Smooth muscle cell of bladder (primary cell): ENCODE measurements at places on chromosomes 2 and 18. TPM values are rescaled to one million over a fixed set of nuclear protein-coding genes. Genes with fewer than 3 reads are reported as not detected.

DES gene
- total RNA-seq, result 0.71 and 3.7 TPM in 2 replicates

EN1 gene
- 0.18 TPM in 1 of 2 replicates, not detected in the other for total RNA-seq

MAPK4 gene
- 0.09 TPM in 1 of 2 replicates, not detected in the other for total RNA-seq

HRH4 gene
- total RNA-seq, result under 0.01 and 0.18 TPM in 2 replicates

CROCC2 gene
- total RNA-seq, result 0.09 and 0.14 TPM in 2 replicates

ZNF804A gene
- 2.0 and 2.6 TPM in 2 replicates for total RNA-seq

CD302 gene
- total RNA-seq, result 6.1 and 8.0 TPM in 2 replicates

CD8A gene
- total RNA-seq, result not detected in 2 replicates

CNDP1 gene
- total RNA-seq, result not detected in 2 replicates

AGXT gene
- total RNA-seq, result 0.14 TPM in 1 of 2 replicates, not detected in the other

CMPK2 gene
- 0.37 and 0.43 TPM in 2 replicates for total RNA-seq

EMILIN2 gene
- 26.5 and 28.4 TPM in 2 replicates for total RNA-seq

UGGT1 gene
- 68.1 and 90.0 TPM in 2 replicates for total RNA-seq

RGPD3 gene
- total RNA-seq, result 0.09 and 0.14 TPM in 2 replicates

SLC14A1 gene
- 27.6 and 39.7 TPM in 2 replicates for total RNA-seq

FAM110C gene
- total RNA-seq, result 0.09 TPM in 1 of 2 replicates, not detected in the other

OSBPL1A gene
- total RNA-seq, result 43.5 and 45.5 TPM in 2 replicates

MTX2 gene
- 18.5 and 24.2 TPM in 2 replicates for total RNA-seq

C2orf81 gene
- total RNA-seq, result 0.57 and 0.83 TPM in 2 replicates

POU3F3 gene
- total RNA-seq, result not detected in 2 replicates

TXNDC2 gene
- total RNA-seq, result under 0.01 TPM in 2 replicates

DUSP2 gene
- 0.28 and 1.8 TPM in 2 replicates for total RNA-seq

MERTK gene
- 0.14 and 0.28 TPM in 2 replicates for total RNA-seq

GLI2 gene
- total RNA-seq, result 6.4 and 11.3 TPM in 2 replicates

ESPNL gene
- 2.3 and 2.4 TPM in 2 replicates for total RNA-seq

CDK15 gene
- 6.6 and 8.5 TPM in 2 replicates for total RNA-seq

MZT2B gene
- 150 and 204 TPM in 2 replicates for total RNA-seq

DLX2 gene
- not detected in 2 replicates for total RNA-seq

UNC80 gene
- total RNA-seq, result not detected in 2 replicates
